Osteocyte (in vitro differentiated cells): ENCODE measurements at places on chromosomes 7 and 10. TPM values are rescaled to one million over a fixed set of nuclear protein-coding genes. Genes with fewer than 3 reads are reported as not detected.

- no peak for DNase-seq
Measured at GRCh38 chr7:2948749-2949148, 94.9 kb downstream of the CARD11 start.

GRCh38 chr7:77799078-77799964, 748 bp downstream of the PHTF2 start:
- no peak for DNase-seq

GRCh38 chr10:121658111-121658510, 59.9 kb upstream of the FGFR2 start:
- DNase-seq = no peak

- no peak for DNase-seq
Measured at GRCh38 chr7:104367926-104368325, 39.5 kb downstream of the LHFPL3 start.

Gene MET
- 55.4 and 59.4 TPM in 2 replicates for total RNA-seq

Gene MBL2
- total RNA-seq = not detected in 2 replicates

Gene VSTM4
- total RNA-seq = 0.70 and 0.81 TPM in 2 replicates

- no peak for DNase-seq
Measured at GRCh38 chr10:119701861-119702260, 24.0 kb upstream of the INPP5F start.

- DNase-seq = no peak
Measured at GRCh38 chr7:55180963-55181542, 162.2 kb downstream of the EGFR start.
